ENCODE measurements at places on chromosomes 5 and 9.

- DNase-seq = no peak
These were observed 10.2 kb downstream of the MAMDC2 start for GRCh38 chr9:70053864-70054263.

GRCh38 chr5:146463446-146463845 is 16.3 kb downstream of the TCERG1 start:
- DNase-seq = no peak

DNA sequence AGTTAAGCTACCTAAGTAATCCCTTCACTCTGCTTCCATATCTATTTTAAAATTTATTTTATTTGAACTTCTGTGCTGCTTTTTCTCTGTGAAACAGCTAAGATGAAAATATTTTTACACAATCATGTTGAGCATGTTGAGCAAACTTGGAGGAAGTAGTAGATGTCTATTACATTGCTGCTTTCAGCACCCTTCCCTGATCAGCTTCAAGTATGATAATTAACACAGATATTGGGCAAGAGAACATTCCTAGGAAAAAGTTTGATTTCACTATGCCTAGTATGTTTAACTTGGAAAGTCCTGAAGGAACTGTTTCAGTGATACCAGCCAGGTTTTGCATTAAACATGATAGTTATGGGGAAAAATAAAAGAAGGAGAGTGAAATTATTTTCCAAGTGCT is 283.6 kb downstream of the ELAVL2 start:
- no peak for DNase-seq

DNA sequence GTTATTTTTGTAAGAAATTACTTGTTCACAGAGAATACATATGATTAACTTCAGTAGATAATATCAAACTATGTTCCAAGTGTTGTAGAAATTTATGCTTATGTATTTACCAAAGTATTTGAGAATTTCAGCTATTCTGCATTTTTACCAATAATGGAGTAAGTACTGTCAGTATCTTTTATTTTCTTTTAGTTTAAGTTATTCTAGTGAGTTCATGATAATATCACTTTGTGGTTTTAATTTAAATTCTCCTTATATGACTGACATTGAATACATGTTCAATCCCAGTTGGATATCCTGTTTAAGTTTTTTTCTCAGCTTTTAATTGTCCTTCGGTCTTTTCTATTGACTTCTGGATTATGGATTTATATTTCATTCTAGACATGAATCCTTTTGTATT is 1024.6 kb downstream of the EFNA5 start:
- no peak for DNase-seq

GRCh38 chr5:134512661-134512999 is 12.8 kb upstream of the JADE2 start:
- no peak for DNase-seq

DNA sequence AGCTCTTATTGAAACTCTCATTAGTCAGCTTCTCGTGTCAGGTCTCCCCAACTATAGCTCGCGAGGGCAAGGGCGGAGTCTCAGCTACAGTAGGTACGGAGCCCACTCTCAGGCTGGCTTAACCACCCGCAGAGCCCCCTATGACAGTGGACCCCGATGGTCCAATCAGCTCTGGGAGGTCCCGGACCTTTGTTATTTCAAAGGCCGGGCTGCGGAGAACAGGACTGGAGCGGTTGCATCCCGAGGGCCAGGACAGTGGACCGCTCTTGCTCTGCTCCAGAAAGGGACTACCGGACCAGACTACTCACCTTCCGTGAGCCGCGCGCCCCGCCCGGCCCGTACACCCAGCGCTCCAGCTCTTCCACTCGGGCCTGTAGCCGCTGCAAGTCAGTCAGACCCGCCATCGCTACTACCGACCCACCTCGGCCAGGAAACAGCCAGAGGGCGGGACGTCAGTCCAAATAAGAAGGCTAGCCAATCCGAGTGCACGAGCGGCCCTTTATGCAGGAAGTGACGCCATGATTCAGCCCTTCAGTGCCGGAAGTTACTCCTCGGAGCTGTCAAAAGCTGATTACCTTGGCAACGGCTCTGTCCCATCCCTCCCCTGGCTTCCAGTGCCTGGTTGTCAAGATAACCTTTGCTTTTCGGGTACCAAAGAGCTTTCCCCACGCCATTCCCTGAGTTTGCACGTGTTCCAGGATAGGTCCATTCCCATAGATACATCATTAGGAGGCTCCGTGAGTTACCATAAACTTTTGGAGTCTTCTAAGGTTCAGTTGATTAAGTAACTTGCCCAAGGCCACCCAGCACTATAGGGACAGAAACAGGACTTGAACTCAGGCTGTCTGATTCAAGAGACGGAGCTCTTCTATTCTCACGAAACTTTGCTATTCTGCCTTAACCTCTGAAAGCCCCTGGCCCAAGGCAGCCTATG is at the start of gene DCTN3:
DCTN3 (minus strand) TSS at position 435 of the 934 bp plus-strand sequence; CDS start at position 404, 31 bp downstream.
- DNase-seq = peak; percentile 81

DNA sequence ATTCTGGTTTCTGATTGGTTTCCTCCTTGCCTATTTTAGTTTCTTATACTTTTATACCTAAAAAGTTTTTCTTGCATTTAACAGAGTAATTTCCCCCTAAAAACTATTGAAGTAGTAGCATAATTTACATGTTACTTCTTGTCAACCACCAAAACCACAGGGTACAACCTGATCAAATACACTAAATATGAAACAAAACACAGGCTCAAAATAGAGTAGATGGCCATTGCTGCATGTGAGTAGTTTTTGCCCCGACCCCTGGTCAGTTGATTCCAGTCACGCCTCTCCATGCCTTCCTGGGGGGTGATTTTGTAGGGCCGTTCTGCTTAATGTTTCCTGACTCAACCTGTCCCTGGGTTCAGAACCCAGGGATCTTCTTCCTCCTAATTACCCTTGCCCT is 101.8 kb downstream of the TLE4 start:
- DNase-seq = no peak

DNA sequence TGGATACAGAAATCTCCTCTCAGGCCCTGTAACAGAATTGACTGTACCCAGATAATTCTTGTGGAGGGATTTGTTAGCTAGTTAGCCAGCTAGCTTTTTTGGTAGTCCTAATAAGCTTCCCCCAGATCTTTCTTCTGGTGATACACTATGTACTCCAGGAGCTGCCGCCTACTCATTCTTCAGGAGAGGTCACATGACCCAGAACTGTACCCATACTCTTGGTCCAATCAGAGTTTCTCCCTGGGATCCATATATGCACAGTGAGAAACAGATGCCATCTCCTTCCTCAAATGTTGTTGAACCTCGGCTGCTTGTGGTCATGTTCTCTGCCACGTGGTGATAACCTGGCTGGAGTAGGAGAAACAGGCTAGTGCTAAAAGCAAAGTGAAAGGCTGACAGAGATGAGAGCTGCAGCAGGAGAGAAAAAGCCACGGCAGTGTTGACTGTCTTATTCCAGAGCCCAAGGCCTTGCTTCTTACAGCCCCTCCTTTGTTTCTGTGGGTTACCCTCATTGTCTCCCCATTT is 123.0 kb upstream of the RFX3 start:
- DNase-seq = no peak

- no peak for DNase-seq
These were observed 443.1 kb upstream of the ZNF462 start for GRCh38 chr9:106419829-106420228.
